Head of caudate nucleus (tissue), 42 donors: ENCODE measurements at places on chromosomes 7 and 10.

DNA sequence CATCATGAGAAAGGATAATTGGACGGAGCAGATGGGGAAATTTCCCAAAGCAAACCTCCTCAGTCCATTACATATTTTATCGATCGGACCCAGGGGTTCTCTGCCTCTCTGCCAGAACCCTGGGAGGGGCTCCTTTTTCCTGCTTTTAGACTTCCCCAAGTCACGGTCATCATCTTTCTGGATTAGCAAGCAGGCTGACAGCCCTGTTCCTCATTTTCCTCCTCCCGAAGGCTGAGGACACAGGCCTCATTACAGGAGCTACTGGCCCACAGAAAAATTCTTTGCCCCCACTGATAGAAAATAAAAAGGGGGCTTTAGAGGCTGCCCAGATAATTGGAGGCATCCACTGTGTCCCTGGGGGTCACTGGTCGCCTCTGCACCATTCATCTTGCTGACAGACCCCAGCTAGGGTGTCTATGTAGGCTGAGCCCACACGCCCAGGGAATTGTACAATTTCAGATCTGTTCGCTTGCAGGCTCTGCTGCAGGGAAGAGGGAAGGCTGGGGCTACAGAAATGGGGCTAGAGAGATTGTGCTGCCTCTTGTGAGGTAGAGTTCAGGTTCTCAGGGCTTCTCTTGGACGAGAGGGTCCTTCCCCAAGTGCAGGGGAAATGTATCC is 125.7 kb upstream of the SDK1 start:
- DNase-seq = no peak

DNA sequence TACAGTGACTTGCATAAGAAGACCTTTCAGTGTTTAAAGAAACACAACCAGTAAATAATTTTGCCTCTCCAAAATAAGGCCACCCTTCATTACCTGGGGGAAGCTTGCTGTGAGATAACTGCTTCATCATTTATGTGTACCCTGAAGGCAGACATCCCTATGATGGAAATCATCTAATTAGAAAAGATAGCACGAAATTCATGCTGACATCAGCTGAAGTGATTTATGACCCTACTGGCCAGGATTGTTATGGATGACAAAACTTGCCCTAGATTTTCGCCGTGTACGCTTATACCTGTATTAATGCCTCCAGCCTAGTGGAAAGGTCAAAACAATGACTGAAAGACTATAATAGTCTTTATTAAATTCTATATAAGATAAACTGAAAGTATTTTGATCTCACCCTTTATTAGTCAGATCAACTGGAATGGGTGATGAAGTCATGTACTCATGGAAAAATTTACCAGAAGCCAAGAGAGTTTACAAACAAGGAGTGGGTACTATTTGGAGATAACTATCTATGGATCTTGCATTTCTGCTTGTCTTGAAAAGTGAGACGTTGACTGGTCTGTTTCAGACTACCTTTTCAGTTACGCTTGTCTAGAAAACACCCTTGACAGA is 114.2 kb downstream of the PPP1R3A start:
- DNase-seq = no peak

DNA sequence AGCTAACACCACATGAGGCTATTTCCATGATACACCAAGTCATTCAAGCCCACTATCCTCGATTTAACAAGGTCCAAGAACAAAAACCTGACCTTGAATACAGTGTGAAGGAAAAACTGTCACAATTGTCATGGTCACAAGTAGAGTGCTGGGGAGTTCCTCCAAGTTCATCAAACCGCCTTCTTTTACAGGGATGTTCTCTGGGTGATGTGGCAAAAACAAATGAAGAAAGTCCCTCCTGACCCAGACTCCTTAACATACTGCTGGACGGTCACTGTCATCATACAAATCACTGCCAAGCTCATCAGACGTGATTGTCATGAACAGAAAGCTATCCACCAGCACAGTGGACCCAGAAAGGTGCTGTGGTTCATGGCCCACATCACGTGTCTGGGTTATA is 28.9 kb downstream of the HIPK2 start:
- DNase-seq = no peak

GRCh38 chr7:2728316-2729030 is 40.5 kb downstream of the AMZ1 start:
- DNase-seq = no peak

GRCh38 chr10:17510242-17510908 is 56.0 kb upstream of the ST8SIA6 start:
- no peak for DNase-seq

- peak; percentile 58 for DNase-seq
Measured at GRCh38 chr10:625333-625696, 64.2 kb downstream of the DIP2C start.

- no peak for DNase-seq
Measured at GRCh38 chr10:96688789-96689188, 31.5 kb downstream of the PIK3AP1 start.

DNA sequence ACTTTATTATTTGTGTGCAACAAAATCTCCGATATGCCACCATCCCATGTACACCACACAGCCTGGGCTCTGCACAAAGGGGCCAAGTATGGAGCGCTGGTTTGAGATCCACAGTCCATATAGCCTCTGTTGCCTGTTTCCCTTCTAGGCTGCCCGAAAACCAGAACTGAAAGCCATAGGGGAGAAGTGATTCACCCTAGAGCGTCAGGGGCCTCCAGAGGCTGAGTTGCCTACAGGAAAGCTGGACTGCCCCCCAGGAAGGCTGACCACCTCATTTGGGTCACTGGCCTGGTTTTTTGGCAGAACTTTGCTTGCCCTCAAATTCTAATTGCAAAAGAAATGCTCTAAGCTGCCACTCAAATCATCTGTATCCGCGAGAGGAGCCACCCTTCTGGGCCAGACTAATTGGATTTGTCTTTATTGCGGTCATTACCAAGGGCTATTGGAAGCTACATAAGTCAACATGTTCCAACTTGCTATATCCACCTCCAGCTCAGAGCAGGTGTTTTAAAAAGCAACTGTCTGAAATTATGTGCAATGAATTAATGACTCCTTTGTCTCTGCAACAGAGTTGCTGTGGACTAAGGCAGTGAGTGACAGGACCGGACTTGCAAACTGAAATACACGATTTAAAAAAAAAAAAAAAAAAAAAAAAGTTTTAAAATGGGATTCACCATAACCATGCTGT is 28.3 kb upstream of the FRMD4A start:
- DNase-seq = no peak

DNA sequence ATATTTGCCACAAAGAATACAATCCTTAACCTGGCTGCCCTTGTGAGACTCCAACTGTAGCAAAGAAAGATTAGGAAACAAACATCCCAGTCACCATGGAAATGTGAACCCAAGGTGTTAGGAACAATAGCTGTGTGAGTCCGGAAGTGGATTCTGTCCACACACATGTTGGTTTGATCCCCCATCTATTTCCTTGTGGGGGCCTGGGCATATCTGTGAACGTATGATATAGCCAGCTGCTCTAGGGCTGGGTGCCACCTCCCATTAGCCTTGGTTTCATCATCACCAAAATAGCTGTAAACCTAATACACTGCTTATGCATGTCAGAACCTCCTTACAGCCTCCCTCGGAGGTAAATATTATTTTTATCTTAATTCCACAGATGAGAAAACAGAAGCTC is 26.4 kb downstream of the GRK5 start:
- no peak for DNase-seq

- DNase-seq = no peak
Measured at GRCh38 chr10:129970465-129971364, 6.6 kb upstream of the EBF3 start.

GRCh38 chr10:73494213-73494612 is 1.6 kb downstream of the PPP3CB start:
- DNase-seq = no peak

DNA sequence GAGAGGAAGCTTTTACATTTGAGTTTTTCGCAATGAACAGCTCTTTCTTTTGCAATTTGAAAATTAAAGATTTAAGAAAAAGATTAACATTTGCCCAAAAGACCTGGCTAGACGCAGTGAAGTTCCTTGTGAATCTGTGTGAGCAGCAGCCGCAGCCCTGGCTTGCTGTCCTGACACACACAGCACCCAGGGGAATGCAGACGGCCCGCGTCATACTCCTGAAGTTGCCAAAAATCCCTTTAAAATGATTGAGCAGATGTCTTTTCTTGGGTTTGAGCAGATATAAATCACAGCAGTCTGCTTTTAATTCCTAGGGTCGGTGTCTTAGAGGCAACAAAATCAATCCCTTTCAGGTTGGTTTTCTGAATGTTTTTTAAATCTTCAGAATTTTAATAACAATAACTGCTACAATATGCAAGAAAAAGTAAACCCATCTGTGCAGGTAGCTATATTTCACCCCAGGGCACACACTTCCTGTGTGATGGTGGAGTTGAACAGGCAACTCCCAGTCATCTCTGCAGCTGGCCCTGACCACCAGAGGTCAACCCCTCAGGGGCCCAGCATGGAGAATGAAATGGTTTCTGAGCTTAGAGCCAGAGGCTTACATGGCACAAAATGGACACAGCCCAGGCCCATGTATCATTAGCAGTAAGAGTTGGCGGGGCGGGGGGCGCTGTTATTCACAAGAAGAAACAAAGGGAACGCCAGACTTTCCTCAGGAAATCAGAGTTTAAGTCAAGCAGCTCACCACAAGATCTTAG is 32.2 kb upstream of the TRIL start:
- DNase-seq = no peak

DNA sequence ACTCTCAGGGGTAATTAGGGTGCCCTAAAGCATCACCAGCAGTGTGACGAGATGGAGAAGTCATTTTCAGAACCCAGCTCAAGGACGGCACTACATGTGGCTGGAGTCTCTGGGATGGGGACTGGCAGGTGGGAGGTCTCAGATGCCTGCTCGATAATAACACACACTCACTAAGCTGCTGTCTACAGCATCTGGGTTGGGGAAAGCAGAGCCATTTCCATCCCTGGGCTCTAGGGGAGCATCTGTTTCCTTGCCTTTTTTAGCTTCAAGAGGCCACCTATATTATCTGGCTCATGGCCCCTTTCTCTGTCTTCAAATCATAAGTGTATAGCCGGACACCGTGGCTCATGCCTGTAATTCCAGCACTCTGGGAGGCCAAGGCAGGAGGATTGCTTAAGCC is 79.6 kb downstream of the SH3PXD2A start:
- no peak for DNase-seq

GRCh38 chr7:76303202-76304147 is 1.0 kb downstream of the HSPB1 start:
- DNase-seq = peak; percentile 69

GRCh38 chr7:110960811-110961210 is 130.1 kb upstream of the LRRN3 start:
- DNase-seq = no peak

GRCh38 chr10:42477170-42477569 is 161.2 kb downstream of the ZNF33B start:
- no peak for DNase-seq

GRCh38 chr7:139696552-139696951 is 81.2 kb downstream of the HIPK2 start:
- no peak for DNase-seq

GRCh38 chr7:874031-874749 is 2.2 kb upstream of the GET4 start:
- DNase-seq = no peak

DNA sequence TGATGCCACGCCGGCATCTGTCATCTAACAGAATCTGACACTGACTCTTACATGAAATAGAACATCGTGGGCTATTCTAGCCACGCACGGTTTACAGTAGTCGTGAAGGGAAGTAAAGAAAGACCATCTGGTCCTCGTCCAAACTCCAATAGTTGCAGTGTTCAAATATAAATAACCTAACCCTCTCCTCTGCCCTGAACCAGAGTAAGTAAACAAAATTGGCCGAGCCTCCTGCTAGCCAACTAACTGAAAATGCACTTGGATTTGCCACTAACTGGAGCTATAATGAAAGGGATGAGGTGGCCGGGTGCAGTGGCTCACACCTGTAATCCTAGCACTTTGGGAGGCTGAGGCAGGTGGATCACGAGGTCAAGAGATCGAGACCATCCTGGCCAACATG is 29.5 kb upstream of the ZC3HAV1L start:
- DNase-seq = no peak

DNA sequence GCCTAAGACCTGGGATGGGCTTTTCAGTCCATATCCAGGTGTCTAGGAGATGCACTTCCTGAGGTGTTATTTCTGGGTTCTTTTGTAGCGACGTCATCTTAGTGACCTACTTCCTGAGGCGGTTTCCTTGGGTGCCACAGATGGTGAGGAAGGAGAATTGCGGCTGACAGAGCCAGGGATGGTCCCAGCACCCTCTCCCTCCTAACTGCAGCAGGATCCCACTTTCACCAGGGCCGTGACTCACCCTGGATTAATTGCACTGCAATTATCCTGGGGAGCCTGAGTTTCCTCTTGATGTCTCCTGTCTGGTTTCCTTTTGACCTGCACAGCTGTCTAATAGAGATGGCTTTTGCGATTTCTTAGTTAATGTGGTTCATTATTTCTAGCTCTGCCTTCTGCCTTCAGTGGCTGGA is 271.7 kb downstream of the TCF7L2 start:
- DNase-seq = no peak

GRCh38 chr7:18808026-18808425 is 309.4 kb downstream of the TWIST1 start:
- DNase-seq = no peak

DNA sequence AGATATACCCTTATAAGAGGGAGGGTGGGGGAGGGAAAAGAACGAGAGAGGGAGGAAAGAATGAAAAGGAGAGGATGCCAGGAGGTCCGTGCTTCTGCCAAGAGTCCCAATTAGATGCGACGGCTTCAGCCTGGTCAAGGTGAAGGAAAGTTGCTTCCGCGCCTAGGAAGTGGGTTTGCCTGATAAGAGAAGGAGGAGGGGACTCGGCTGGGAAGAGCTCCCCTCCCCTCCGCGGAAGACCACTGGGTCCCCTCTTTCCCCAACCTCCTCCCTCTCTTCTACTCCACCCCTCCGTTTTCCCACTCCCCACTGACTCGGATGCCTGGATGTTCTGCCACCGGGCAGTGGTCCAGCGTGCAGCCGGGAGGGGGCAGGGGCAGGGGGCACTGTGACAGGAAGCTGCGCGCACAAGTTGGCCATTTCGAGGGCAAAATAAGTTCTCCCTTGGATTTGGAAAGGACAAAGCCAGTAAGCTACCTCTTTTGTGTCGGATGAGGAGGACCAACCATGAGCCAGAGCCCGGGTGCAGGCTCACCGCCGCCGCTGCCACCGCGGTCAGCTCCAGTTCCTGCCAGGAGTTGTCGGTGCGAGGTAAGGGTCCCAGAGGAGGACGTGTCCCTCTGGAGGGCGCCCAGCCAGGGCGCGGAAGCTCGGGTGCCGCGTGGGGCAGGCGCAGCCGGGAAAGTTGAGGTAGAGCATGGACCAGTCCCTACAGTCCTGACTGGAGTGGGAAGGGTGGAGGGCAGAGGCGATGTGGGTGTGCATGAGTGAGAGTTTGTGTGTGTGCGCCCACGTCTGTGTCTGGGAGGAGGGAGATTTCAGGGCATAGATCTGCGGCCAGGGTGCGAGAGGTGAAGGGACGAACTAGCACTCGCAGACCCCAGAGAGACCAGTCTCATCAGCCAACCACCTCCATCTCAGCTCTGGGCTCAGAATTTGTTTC is 844 bp downstream of the GRM3 start:
- DNase-seq = peak; percentile 52

DNA sequence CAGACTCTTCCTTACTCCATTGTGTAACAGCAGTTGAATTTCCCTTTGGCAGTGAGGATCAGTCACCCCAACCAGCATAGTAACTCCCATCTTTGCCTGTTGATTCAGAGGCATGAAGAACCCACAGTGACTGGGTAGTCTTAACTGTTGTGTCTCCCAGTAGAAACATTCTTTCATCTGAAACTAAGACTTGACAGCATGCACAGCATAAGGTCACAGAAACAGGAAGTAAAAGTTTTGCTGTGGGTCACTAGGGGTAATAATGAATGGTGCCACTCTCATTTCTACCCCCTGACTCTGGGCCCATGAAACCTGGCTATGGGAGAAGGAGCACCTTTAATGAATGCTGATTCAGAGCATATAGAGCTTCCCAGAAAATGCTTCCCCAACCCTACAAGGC is 8.3 kb upstream of the FRMPD2 start:
- no peak for DNase-seq
